ENCODE measurements at places on chromosomes 2 and 18.

GRCh38 chr18:62634458-62634857 is 80.9 kb upstream of the PHLPP1 start:
- no peak for DNase-seq
- H3K4me1 ChIP-seq: no peaks in the 10 kb centered on the region
- no peak overlapping the region for H3K4me3 ChIP-seq
- H3K36me3 ChIP-seq: no peaks in the 10 kb centered on the region

- no peaks in the 10 kb centered on the region for H3K27me3 ChIP-seq
- H3K4me3 ChIP-seq: no peak overlapping the region
- H3K4me1 ChIP-seq: no peaks in the 10 kb centered on the region
- no peak overlapping the region for H3K27ac ChIP-seq
Measured at GRCh38 chr2:88236666-88237065, 66.5 kb downstream of the THNSL2 start.

DNA sequence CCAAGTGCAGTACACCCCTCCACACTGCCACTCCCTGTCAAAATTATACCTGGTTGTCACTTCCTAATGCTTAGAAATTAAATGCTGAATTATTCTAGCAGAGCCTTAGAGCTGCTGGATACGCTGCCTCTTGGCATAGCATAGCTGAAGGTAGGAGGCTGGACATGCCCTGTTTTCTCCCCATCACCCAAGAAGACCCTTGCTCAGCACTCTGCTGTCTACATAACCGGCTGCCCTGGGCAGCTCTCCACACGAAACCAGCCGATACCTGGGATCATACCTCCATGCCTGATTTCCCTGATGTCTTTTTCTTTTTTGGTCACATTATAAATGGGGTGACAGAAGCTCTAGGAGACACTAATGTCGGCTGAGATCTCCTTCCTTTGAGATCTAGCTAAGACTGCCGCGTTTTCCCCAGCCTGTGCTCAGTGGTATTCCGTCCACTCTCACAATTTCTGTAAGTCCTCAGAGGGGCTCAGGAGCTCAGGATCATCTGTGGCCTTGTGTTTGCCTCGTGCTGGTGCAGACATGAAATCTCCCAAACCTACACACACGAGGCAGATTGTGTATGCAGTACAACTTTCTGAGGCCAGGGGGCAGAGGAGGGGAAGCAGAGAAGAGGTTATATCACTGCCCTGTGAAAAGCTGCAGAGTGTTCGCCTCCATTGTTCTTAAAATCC is 13.5 kb upstream of the ZAP70 start:
- peaks cover 12% of the 10 kb centered on the region for H3K4me1 ChIP-seq
- no peak overlapping the region for H3K4me3 ChIP-seq
- no peaks in the 10 kb centered on the region for H3K27me3 ChIP-seq
- DNase-seq: peak; percentile 85

- H3K4me1 ChIP-seq: no peaks in the 10 kb centered on the region
- DNase-seq: no peak
- H3K27me3 ChIP-seq: peaks cover 15% of the 10 kb centered on the region
- no peak overlapping the region for H3K27ac ChIP-seq
- no peak overlapping the region for H3K4me3 ChIP-seq
Measured at GRCh38 chr2:88955607-88956006, 264.1 kb downstream of the RPIA start.

DNA sequence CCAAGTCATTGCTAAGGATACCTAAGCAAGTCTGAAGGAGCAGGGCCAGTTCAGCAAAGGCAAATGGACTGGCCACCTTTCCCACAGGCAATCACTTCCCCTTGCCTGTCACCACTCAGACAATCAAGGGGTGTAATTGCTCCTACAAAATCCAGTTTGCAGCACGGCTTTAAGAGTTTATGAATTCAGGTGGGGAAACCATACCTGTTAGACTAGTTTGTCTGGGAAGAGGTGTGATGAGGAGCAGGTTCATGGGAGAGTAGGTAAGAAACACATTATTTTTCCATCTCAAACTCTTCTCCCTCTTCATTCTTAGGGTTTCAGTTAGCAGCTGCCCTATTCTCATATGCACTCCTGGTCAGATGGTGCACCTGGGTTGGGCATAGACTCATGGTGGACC is 102.5 kb downstream of the EVA1A start:
- H3K4me1 ChIP-seq: no peaks in the 10 kb centered on the region
- no peak overlapping the region for H3K4me3 ChIP-seq
- no peak overlapping the region for H3K27ac ChIP-seq

DNA sequence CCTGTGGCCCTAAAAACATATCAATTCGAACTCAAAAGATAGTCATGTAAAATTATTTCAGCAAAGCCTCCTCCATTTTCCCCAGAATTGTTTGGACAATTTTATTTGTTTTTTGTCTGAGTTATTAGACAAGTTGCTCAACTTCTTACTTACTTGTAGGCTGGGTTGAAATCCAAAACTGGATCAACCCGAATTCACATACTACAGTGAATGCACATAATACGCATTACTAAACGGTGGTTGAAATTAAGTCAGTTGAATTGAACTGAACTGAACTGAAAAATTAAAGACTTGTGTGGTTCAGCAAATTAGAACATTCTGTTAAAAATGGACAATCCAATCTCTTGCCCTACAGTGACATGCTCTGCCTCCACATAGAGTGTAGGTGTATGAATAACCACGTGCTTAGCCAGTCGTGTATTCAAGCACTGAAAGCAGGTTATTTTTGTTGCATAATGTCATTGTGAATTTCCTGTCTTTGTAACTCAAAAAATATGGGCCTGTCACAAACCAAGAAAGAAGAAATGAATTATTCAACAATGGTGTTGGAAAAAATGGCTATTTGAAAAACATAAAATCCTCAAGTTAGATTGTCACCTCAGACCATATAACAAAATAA is 441.0 kb downstream of the TXNL1 start:
- H3K4me3 ChIP-seq: no peak overlapping the region
- no peaks in the 10 kb centered on the region for H3K36me3 ChIP-seq
- no peaks in the 10 kb centered on the region for H3K4me1 ChIP-seq
- no peaks in the 10 kb centered on the region for H3K27me3 ChIP-seq
- no peak for DNase-seq

DNA sequence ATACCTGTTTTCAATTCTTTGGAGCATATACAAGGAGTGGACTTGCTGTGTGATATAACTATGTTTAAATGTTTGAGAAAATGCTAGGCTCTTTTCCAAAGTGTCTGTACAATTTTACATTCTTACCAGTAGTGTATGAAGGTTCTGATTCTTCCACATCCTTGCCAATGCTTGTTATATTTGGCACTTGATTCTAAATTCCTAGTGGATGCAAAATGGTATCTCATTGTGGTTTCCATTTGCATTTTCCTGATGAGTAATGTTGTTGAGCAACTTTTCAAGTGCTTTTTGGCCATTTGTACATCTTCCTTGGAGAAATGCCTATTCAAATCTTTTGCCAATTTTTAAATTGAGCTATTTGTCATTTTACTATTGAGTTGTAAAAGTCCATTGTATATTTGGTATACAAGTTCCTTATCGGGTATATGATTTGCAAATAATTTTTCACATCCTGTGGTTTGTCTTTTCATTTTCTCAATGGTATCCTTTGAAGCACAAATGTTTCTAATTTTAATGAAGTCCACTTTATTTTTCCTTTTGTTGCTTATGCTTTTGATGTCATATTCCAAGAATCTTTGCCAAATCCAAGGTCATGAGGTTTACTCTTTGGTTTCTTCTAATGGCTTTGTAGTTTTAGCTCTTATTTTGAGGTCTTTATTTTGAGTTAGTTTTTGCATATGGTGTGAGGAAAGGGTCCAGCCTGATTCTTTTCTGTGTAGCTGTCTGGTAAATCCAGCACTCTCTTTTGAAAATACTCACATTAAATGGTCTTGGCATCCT is 33.2 kb upstream of the CWC22 start:
- no peak overlapping the region for H3K4me3 ChIP-seq
- H3K27me3 ChIP-seq: peaks cover 15% of the 10 kb centered on the region
- no peak overlapping the region for H3K27ac ChIP-seq
- no peak for DNase-seq
- H3K4me1 ChIP-seq: no peaks in the 10 kb centered on the region

- H3K27ac ChIP-seq: no peak overlapping the region
- H3K4me1 ChIP-seq: no peaks in the 10 kb centered on the region
- no peak for DNase-seq
- H3K36me3 ChIP-seq: no peaks in the 10 kb centered on the region
- peaks cover 3% of the 10 kb centered on the region for H3K27me3 ChIP-seq
Measured at GRCh38 chr18:47794725-47795433, 135.6 kb downstream of the SMAD2 start.

DNA sequence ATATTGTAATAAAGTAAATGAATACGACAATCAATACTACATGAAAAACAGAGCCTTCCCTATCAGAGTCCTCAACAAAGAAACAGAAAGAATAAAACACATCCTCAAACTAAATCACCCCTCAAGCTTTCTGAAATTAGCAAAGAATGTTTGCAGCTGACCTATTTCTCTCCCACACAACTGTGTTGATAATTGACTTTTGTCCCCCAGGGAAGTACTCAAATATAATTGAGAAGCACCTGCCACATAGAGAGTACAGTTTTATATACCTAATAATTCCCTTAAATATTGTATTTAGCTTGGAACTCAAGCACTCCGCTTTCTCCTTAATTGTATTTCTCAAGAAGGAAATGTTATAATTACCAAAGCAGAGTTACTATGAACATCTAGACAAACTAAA is 12.6 kb downstream of the CACNB4 start:
- H3K36me3 ChIP-seq: no peaks in the 10 kb centered on the region
- H3K27me3 ChIP-seq: no peaks in the 10 kb centered on the region
- no peak for DNase-seq
- no peaks in the 10 kb centered on the region for H3K4me1 ChIP-seq
- H3K27ac ChIP-seq: no peak overlapping the region

- H3K4me3 ChIP-seq: no peak overlapping the region
- H3K36me3 ChIP-seq: no peaks in the 10 kb centered on the region
- no peak for DNase-seq
- H3K27ac ChIP-seq: no peak overlapping the region
- no peaks in the 10 kb centered on the region for H3K27me3 ChIP-seq
- H3K4me1 ChIP-seq: no peaks in the 10 kb centered on the region
Measured at GRCh38 chr2:165864296-165864695, 70.2 kb upstream of the GALNT3 start.

DNA sequence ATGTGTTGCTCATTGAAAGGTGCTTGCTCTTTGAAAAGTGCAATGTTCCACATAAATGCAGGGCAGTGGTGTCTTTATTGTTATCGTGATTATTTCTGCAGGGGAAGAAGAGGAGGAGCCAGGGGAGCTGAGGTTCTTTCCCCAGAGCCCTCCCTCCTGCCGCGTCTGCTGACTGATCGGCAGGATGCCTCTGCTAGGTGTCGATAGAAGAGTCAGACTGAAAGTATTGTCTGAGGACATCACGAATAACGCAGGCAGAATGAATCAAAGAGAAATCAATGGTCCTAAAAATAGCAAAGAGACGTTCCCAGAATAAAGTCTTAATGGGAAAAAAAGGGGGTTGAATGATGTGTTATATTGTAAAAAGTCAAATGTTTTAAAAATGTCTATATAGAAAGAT is 47.4 kb upstream of the SIX3 start:
- H3K4me3 ChIP-seq: no peak overlapping the region
- no peaks in the 10 kb centered on the region for H3K4me1 ChIP-seq
- no peak overlapping the region for H3K27ac ChIP-seq
- no peak for DNase-seq
- H3K27me3 ChIP-seq: no peaks in the 10 kb centered on the region

All from DND-41 (cell line).